ENCODE measurements at places on chromosomes 16 and 17.

GRCh38 chr17:31114956-31115555, 20.3 kb downstream of the NF1 start:
- no peak for DNase-seq

GRCh38 chr16:49581630-49582298, 208.2 kb downstream of the C16orf78 start:
- no peak for DNase-seq

DNA sequence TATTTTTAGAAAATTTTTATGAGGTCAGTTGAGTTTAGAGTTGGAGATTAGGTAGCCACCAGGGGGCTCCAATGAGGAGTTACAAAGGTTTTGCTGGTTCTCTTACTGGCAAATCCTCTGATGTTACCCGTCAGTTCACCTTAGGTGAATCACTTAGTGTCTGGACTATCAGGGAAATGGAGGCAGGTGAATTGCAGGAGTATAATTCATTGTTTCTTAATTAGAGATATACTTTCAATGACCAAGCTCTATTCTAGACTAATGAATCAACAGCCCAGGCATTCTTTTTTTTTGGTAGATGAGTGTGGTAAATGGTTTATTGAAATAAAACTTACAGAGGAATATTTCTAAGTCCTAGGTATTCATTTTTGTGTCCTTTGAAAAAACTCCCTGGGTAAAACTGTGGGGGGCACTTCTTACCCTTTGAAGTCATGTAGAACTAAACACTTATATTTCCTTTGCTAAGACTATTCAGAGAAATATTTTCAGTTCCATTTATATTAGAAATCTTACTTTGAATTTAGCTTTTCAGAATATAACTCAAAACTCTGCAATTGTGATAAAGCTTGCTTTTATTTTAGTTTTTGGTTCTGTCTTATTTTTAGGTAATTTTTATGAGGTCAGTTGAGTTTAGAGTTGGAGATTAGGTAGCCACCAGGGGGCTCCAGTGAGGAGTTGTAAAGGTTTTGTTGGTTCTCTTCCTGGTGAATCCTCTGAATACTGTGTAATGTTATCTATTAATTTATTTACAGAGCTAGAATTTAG, 17.7 kb downstream of the PSMD11 start:
- DNase-seq, result no peak

- DNase-seq, result no peak
These were observed 615 bp downstream of the PHKG2 start for GRCh38 chr16:30748634-30749445.

- DNase-seq, result no peak
These were observed 56.3 kb downstream of the XYLT1 start for GRCh38 chr16:17414421-17414820.

- DNase-seq, result no peak
These were observed 324.0 kb downstream of the SNX29 start for GRCh38 chr16:12300490-12300889.

- no peak for DNase-seq
These were observed 335.9 kb upstream of the TNRC6C start for GRCh38 chr17:77622647-77623046.

DNA sequence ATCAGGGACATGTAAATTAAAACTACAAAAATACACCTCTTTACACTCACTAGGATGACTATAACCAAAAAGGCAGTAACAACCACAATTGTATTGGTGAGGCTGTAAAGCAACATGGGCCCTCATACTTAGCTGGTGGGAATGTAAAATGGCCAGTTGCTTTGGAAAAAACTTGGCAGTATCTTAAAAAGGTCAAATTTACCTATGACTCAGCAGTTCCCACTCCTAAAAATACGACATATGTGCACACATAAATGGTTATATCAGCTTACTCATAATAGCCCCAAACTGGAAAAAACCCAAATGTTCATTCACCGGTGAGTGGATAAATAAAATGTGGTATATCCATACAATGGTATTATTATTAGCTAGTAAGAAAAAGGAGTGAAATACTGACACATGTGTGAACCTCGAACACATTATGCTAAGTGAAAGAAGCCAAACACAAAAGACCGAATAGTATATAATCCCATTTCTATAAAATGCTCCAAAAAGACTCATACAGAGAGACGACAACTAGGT, 391.4 kb downstream of the NPIPA8 start:
- DNase-seq, result no peak

GRCh38 chr16:56237451-56237930, 46.2 kb downstream of the GNAO1 start:
- no peak for DNase-seq

DNA sequence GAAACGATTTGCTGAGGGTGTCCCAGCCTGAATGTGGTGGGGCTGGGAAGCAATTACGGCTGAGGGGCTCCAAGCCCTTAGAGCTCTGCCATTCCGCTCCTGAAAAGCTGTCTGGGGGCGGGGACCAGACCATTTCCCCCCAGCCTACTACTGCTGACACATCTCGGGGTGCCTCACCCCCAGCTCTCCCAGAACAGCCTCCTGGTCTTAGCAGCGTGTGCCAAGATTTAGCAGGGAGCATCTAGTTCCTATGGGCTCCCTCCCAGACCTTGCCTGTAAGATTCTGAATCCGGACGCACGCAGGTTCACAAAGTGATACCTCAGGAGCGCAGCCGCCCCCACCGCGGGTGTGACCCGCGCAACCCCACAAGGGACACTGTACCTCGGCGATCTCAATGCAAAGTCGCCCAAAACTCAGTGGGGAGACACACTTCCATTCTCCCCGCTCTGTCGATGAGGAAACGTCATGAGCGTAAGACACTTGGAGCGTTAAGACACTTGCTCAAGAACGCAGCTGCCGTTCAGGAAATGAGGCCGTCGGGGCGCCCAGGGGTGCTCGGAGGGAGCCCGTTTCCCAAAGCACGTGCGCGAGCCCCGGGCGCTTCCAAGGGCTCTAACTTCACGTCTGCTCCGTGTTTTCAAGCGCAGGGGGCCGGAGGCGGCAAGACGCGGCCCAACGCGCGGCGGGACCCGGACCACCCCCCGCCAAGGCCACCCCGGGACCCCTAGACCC, 629 bp downstream of the GEMIN4 start:
- no peak for DNase-seq

DNA sequence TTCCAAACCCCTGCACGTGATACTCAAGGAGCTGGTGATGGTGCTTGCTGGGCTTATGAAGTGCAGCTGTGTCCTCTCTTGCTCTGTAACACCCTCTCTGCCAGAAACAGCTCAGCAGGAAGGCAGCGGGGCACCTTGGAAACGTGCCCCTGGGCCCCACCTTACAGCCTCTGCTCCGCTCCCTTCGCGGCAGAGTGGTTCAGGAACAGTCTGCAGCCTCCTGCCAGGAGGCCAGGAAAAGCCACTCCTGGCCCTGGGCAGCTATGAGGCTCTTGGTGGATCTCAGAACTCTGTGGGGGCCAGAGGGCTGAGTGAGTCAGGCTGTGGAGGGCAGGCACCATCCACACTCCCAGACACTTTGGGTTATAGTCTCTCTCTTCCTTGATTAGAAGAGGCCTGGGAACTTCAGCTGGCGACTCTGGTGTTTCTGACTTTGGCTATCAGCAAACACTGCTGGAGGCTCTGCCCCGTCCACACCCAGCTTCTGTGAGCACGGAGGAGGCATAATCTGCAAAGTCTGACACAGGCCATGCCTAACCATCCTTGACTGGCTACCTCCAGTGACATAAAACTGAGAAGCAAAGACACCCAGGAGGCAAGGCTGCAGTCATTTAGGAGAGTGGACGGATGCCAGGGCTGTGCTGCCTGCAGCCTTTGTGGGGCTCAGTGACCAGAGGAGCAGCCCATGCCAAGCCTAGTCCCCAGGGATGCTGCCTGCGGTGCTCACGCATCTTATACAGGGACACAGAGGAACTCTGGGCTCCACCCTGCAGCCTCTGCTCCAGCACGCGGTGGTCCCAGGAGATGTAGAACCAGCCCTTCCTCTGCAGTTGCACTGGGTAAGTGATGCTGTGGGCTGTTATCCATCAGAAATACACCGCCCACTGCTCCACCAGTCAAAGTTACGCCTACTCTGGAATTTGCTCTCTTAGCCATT, 65.3 kb downstream of the METRNL start:
- DNase-seq, result no peak

- no peak for DNase-seq
These were observed 7.5 kb upstream of the SMTNL2 start for GRCh38 chr17:4576729-4577322.

DNA sequence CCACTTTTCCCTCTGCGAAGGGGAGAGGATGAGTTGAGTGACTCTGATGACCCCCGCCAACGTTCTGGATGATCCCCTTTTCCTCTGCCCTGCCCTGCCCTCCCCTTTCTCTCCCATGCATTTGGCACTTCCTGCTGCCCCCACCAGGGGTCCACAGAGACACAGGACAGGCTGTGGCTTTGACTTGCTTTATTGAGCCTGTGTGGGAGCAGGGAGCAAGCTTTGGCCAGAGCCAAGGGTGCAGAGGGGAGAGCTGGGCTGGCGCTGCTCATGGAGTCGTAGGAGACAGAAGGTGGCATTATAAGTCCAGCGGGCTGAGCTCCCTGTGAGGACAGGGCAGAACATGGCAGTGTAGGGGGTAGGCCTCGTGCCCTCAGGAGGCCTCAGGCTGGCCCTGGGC, 1.6 kb downstream of the PPY start:
- no peak for DNase-seq

GRCh38 chr16:47250983-47251382, 107.2 kb upstream of the NETO2 start:
- DNase-seq, result no peak

DNA sequence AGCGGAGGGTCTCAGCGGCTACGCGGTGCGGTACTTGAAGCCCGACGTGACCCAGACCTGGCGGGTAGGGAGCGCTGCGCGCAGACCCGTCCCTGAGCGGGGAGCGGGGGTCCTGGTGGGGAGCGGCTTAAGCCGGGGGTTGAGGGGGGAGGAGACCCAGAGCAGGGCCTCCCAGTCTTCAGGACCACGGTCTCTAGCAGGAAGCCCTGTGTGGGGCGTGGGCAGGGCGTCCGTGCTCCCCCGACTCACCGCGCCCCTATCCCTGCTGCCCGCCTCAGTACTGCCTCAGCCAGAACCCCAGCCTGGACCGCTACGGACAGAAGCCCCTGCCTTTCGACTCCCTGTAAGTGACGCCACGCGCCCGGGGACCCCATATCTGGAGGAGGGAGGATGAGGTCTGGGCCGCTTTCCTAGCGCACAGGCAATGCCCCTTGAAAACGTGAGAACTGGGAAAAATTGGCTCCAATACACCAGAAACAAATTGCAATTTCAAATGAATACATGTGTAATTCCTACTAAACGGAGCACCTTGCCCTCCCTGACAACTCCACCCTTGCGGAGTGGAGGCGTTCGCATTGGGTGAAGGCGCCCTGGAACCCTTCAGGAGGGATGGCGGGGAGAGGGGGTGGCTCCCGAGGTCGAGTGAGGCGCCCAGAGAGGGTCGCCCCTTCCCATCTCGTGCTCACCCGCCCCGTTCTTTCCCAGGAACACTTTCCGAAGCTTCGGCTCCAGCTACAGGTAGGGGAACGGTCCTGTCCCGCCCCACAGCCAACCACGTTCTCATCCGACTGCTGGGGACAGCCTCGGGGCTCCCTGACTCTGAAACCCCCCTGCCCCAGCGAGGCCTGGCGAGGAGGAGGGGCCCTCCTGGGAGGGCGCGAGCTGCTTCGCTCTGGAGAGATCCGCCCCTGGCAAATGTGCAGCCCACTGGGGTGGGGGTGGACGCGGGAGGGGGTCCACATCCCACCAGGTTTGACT, 14.6 kb upstream of the CNGB1 start:
- no peak for DNase-seq

DNA sequence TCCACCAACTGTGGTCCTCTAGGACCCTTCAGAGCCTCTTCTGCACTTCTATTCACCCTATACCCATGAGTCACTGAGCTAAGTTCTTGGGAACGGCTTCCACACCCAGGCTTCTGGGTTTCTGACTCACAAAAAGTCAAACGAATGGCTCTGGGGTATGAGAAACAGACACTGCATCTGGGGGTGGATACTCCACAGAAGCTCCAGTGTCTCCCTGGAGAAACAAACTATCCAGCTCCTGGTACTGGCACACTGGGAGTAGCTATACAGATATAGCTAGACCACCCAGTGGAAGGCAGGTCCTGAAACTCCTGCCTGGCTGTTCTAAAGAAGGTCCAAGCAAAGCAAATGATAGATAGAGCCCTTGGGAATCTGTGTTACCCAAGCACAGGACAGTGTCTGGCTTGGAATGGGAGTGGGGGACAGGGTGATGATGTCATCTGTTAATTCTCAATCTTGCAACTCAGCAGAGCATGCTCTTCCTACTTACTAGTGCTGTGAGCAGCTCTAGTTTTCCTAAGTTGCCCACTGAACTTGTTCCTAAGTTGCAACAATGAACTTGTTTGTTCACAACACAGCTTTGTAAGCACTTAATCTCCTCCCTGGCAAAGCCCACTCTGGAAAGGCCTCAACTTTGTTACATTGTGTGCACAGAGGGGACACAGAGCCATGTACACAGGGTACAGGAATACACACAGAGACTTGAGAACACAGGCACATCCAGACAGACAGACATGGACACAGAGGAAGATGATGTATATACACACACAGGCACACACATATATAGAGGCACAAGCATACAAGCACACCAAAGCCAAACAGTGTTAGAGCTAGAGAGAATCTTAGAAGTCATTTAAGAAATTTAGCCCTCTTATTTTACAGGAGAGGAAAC, 6.7 kb downstream of the MMP28 start:
- DNase-seq, result peak; percentile 11

GRCh38 chr16:383326-384051, 1.7 kb upstream of the PGAP6 start:
- no peak for DNase-seq

DNA sequence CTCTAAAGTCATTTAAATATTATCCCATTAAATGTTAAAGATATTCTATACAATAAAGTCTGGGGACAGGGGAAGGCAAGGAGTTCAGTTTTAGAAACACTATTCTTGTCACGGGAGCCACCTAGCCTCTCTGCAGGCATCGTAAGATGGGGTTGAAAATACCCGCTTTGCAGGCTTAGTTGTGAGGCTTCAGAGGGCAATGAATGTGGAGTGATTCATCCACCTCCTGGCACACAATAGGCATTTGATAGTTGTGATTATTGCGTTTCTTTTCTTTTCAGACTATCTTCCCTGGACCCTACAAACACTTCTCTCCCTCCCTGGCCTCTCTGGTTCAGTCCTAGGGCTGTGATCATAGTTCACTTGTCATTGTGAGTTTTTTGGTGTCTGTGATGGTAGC, 19.6 kb downstream of the GLP2R start:
- DNase-seq, result no peak

GRCh38 chr17:73934696-73935095, 268.8 kb upstream of the RPL38 start:
- DNase-seq, result no peak

GRCh38 chr16:85246473-85246872, 134.2 kb upstream of the CIBAR2 start:
- no peak for DNase-seq

GRCh38 chr17:81310949-81311550, 15.9 kb upstream of the SLC38A10 start:
- DNase-seq, result no peak

DNA sequence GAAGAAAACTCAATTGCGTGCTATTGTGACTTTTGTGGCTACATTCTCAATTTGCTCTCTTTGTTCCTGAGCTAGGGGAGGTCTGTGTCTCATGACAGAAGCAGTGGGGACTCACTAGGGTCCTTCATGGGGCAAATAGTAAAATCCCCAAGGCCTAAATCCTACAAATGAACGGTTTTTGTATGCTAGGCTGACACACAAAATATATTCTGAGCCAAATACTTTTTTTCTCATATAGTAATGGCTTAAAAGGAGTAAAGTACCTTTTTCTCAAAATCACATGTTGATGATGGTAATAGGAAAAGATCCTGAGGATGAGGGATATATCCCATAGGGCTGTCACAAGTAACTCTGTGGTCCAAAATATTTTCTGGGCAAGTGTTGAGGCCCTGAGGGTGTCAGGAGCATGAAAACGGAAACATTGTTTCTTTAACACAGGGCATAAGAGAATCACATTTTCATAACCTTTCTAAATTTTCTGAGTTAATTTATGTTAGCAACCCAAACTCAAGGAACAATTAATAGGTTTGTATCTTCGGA, 77.5 kb upstream of the CNTNAP4 start:
- DNase-seq, result no peak

Measured in mesenteric fat pad (tissue), 1 donor.